ENCODE measurements at places on chromosomes 2 and 18. TPM values are rescaled to one million over a fixed set of nuclear protein-coding genes. Genes with fewer than 3 reads are reported as not detected.

DNA sequence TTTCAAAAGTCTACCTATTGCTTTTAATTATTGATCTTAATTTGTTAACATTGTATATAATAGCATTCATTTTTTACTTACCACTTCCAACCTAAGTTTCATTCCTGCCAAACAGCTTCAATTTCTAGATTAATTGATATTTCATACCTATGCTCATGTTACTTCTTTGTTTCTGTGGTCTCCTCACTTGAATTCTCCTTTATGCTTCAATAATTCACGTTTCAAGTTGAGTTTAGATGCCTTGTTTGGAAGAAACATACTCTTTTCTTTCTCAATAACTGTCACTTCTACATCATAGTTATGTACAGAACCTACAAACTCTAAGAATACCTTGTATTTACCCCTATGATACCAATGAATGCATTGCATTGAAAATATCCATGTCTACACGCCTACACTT, 862.2 kb upstream of the LRATD1 start:
- DNase-seq: no peak

PMAIP1 gene
- total RNA-seq: 13.0 TPM

GRCh38 chr2:150166313-150167051, 321.0 kb downstream of the RND3 start:
- DNase-seq: no peak

GRCh38 chr18:56709463-56709862, 58.3 kb downstream of the WDR7 start:
- DNase-seq: no peak

LYPD6B gene
- total RNA-seq: 96.6 TPM

- DNase-seq: no peak
Measured at GRCh38 chr2:118849226-118850167, 2.0 kb upstream of the EN1 start.

GNLY gene
- 3.6 TPM for total RNA-seq

DNA sequence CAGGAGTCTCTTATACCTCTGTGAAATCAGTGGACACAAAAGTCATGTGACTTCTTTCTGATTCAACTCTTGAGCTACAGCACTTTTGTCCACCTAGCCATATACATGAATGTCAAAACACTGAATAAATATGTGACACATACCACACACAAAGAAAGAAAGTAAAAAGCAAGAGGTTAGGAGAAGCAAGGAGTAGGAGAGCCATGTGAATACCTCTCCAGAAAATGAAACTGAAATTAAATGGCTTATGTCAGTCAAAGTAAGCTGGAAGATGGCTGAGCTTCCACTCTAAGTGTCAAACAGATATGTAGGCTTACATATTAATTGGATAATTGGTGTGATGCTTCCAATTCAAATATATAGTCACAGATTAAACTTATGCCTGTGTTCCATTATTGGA, 1050.5 kb downstream of the BCL11A start:
- DNase-seq: no peak

All from lower leg skin (tissue), 4 donors.